ENCODE measurements at places on chromosomes 11 and 22.

- peak; percentile 85 for DNase-seq
These were observed 203.8 kb downstream of the CASP12 start for GRCh38 chr11:104694259-104695064.

DNA sequence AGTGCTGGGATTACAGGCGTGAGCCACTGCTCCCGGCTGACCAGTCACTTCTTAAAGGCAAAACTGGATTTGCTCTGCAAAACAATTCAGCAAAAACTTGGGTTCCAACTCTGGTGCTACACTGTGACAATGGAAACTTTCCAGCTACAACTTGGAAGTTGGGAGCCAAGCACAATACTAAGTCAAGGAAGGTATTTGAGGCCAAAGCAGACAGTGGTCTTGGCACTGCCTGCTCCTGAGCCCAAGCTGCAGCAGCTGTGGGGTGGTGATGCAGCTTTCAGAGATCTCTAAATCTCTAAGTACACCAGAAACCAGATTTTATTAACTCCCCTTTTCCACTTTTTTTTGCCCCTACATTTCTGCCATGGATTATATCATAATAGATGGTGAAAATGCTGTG, 17.5 kb downstream of the ADM start:
- DNase-seq: no peak

DNA sequence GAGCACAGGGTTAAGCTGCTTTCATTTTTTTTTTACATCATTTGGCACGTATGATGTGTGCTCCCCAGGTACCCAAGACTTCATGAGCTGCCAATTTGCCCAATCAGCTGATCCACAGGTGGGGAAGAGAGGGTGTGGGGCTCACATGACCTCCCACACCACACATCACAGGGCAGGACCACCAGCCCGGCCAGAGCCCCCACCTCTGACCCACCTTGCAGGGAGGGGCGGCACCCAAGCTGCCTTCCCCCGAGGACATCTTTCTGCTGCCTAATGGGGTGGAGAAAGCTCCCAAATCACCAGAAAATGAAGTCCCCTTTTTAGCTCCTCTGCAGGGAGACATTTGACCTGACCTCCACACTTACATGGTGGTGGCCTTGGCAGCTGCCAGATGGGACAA, 119.8 kb downstream of the MPPED1 start:
- DNase-seq: no peak

- DNase-seq: no peak
These were observed 548.3 kb downstream of the MIAT start for GRCh38 chr22:27205492-27206373.

DNA sequence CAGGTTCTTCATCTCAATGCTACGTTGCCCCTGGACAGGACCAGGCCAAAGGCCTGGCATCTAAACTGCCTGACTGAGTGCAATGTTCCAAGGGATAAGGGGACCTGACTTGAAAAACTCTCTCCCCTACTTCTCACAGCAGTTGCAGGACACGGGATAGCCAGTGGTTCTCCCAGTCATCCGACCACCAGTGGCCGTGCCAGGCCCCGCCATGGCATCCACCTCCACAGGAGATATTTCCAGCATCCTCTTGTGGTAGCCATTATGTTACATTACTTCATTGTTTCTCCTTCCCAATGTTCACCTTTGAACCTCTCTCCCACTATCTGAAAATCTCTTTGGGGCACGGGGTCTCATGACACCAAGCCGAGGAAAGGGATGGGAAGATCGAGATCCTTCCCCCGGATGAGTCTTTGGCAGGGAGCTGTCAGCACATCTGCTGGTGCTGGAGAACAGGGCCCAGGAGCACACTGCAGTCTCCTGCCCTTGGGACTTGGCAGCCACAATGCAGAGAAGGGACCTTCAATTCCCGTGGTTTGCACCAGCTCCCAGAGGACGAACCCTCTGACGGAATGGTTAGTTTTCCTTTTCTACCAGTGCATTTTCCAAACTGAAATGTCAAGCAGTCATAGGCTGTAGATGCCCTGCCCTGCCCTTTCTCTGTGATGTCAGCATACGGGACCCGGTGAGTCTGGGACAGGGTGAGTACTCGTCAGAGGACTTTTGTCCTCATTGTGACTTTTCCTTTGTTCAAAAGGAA, 121.2 kb downstream of the ETS1 start:
- DNase-seq: no peak

GRCh38 chr11:122584670-122585069, 70.9 kb upstream of the UBASH3B start:
- DNase-seq: no peak

DNA sequence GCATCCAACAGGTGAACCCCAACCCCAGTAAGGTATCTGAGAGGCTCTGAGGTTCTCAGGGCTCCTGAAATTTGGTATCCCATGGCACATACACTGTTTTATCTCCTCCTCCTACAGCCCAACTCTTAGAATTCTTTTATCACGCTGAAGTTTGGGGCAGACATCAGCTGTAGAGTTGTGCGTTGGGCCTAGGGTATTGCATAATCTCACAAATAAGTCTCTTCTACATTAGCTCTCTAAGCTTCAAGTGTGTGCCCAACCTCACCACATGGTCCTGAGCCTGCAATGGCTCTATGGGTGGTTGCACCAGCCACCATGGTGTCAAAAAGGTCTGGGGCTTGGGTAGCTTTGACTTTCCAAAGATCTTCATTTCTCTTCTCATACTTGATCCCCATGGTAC, 603.0 kb downstream of the BUD13 start:
- DNase-seq: no peak

DNA sequence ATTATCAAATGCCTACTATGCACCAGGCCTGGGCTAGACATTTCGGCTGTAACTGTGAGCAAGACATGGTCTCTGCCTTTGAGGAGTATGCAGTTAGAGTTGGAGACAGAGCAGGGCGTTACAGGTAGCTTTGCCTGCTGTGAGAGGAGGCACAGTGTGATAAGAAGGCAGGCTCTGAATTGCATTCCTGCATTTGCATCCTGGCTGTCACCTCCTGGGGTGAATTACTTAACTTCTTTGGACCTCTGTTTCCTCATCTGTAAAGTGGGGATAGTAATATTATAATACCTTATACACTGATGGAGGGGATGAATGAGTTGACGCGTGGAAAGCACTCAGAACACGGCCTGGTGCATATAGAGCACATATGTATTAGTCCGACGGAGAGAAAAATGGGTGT, 118.1 kb upstream of the ARHGAP20 start:
- no peak for DNase-seq

- peak; percentile 61 for DNase-seq
These were observed 5.2 kb downstream of the IRAG1 start for GRCh38 chr11:10688401-10688800.

- no peak for DNase-seq
These were observed 1.0 kb downstream of the ZNF70 start for GRCh38 chr22:23749841-23750301.

- DNase-seq: peak; percentile 58
These were observed 10.2 kb downstream of the SIRT3 start for GRCh38 chr11:225734-226453.

DNA sequence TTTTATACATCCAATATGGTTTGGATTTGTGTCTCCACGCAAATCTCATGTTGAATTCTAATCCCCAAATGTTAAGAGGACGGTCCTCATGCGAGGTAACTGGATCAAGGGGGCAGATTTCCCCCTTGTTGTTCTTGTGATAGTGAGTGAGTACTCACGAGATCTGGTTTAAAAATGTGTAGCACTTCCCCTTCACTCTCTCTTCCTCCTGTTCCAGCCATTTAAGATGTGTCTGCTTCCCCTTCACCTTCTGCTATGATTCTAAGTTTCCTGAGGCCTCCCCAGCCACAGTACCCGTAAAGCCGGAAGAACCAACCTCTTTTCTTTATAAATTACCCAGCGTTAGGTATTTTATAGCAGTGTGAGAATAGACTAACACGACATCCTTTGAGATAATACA, 98.6 kb downstream of the TTC28 start:
- no peak for DNase-seq

GRCh38 chr11:111089759-111090158, 155.8 kb upstream of the POU2AF2 start:
- DNase-seq: no peak

- DNase-seq: no peak
These were observed 935.1 kb upstream of the RAG2 start for GRCh38 chr11:37533087-37533486.

GRCh38 chr22:18947905-18948304, 11.8 kb upstream of the PRODH start:
- DNase-seq: no peak

GRCh38 chr11:120248551-120249278, 8.8 kb downstream of the POU2F3 start:
- DNase-seq: peak; percentile 77

- no peak for DNase-seq
These were observed 23.1 kb downstream of the PTPN5 start for GRCh38 chr11:18768472-18768901.

DNA sequence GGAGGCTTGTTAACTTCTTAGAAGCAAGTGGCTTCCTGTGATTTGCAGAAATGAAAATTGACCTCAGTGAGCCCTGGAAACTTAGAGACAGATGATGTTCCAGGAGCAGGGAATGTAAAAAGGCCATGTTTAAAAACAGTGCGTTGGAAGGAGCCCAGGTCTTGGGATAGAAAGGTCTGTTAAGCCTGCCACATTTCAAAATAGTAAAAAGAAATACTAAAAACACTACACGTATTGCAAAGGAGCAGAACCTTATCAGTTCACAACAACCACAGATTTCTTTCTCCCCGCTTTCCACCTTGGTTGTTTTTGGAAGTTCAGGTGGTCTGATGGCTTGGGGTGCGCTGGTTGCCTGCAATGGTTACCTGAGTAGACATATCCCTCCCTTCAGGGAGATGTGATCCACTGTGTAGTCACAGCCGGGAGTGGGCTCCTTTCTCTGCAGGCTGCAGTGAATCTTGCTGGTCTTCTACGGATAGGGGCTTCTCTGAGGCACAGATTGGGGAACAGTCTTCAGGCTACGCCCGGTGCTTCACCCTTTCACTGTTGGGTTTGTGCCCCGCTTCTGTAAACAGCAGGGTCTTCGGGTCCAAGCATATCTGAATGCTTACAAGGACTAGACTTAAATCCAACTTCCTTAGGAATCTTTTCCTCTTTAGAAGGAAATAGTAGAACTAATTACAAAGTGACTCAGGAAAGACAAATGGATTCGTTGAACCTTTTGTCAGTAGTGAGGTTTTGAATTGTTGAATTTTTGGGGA, 1.9 kb downstream of the TEAD1 start:
- DNase-seq: peak; percentile 57

DNA sequence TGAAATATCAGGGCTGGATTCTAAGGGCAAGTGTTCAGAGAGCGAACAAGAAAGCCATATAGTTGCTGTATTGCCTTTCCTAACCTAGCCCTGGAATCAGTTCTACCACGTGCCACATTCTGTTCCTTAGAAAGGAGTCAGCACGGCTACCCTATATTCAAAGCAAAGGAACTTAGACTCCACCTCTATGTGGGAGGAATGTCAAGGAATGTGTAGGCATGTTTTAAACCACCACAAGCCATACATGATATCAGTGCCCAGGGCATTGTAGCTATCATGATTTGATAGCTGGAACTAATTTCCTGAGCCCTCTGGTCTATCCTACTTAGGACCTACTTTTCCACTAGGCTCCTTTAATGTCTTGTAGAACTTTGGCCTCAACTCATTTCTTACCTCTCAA, 2.5 kb upstream of the EIF4ENIF1 start:
- DNase-seq: no peak

- peak; percentile 48 for DNase-seq
These were observed 43.8 kb downstream of the KCNQ1OT1 start for GRCh38 chr11:2655834-2656622.

DNA sequence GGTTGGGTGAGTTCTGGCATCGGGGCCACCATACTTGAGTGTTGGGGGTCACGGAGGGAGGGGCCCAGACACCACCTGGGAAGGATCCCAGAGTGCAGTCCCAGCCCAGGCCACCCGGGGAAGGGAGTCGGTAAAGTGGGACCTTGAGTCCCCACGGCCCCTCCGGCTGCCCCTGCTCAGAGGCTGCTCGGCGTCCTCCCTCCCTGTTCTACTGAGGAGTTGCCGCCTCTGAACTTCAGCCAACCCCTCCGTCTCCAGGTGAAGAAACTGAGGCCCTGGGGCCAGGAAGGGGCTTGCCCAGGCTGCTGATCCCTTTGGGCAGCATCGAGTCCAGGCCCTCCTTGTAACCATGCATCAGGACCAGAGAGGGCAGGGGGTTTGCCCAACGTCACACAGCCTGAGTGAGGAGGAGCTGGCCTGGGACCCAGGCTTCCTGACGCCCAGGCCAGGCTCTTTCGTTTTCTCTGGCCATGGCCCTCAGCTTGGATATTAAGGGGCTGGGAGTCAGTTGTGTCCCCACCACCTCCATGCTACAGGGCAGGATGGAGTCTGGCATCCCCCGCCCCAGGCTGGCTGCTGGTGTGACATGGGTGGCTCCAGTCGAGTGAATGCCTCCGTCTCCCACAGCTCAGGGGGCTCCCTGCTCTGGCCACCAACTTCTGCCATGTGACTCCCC, 1.3 kb downstream of the PARVG start:
- DNase-seq: no peak

- no peak for DNase-seq
These were observed 1420.3 kb downstream of the BRD1 start for GRCh38 chr22:48407256-48407955.

- no peak for DNase-seq
These were observed 576.0 kb downstream of the SOX6 start for GRCh38 chr11:15780382-15780781.

- peak; percentile 61 for DNase-seq
These were observed 43.6 kb downstream of the TENM4 start for GRCh38 chr11:79397252-79397651.

GRCh38 chr11:108984523-108984922, 319.7 kb downstream of the DDX10 start:
- no peak for DNase-seq

DNA sequence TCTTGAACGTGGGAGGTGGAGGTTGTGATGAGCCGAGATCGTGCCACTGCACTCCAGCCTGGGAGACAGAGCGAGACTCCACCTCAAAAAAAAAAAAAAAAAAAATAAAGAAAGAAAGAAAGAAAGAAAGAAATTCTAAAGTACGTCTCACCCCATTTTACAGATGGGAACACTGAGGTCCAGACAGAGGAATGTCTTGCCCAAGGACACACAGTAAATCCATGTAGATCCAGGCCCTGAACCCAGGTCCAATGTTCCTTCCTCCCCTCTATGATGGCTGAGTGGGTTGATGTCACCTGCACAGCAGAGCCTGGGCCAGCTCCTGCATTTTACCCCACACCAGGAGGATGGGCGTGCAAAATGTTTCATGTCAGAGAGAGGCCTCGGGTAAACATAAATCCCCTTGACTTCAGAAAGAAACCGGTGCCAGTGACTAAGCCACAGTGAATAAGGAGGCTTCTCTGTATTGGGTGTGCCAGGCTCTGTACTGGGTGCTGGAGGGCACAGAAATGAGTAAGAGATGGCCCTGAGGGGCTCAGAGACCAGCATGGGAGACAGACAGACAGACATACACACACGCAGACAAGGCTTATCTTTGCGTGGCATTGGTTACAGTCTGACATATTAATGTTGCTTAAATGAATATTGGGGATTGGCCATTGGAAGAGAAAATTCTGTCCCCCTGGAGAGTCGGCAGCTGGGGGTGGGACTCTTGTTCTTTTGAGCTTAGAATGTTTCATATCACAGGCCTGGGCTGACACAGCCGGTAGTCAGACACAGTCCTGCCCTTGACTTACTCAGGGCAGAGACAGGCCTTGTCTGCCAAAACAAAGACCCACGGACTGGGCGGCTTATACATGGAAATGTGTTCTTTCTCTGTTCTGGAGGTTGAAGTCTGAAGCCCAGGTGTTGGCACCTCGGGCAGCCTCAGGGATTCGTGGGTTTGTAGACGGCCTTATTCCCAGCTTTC, 105.4 kb downstream of the MIAT start:
- peak; percentile 37 for DNase-seq
